ENCODE measurements at places on chromosomes 6 and 20. TPM values are rescaled to one million over a fixed set of nuclear protein-coding genes. Genes with fewer than 3 reads are reported as not detected.

DNA sequence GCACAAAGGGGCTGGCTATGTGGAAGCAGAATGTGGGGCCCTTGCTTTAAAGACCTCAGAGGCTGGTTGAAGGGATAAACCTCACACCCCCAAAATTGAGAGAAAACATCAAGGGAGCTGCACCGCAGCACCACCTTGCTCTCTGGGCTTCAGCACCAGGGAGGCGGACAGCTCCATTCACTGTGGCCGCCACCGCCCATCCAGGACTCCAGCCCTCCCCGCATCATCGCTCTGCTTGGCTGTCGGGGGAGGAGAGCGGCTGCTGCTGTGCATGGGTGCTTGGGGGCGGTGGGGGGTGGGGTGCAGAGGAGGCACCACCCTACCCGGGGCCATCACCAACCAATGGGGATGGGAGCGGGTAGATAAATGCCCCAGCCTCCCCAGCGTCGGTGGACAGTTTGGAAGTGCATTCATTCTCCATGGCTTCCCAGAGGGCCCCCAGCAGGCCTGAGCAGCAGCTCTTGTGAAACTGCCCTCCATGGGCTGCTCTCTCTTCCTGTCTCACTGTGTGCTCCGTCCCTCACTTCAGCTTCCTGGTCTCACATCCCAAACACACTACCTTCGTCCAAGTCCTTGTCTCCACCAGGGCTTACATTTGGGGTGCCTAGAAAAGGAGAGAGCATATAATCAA lies 75.7 kb upstream of the BHLHE23 start:
- DNase-seq = peak; percentile 69

The KCNB1 gene
- not detected for total RNA-seq

The BTN1A1 gene
- not detected for total RNA-seq

The MRPL2 gene
- 21.3 TPM for total RNA-seq
